ENCODE measurements at places on chromosomes 4 and X.

DNA sequence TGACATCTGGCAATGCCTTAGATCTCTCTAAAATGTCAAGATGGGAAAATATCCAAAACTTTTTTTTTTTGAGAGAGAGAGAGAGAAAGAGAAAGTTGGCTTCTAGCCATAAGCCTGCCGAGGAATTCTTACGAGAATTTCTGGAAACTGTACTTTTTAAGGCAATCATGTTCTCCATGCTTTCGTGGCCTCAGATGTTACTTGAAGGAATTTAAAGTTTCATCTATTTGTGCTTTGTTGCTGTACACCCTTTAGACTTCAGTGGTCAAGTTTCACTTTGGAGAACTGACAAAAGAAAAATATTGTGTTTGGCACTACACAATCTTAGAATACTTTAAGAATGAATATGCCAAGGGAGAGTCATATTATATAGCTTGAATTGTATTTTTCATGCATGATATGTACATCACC is 53.9 kb downstream of the FAT4 start:
- no peak for DNase-seq

DNA sequence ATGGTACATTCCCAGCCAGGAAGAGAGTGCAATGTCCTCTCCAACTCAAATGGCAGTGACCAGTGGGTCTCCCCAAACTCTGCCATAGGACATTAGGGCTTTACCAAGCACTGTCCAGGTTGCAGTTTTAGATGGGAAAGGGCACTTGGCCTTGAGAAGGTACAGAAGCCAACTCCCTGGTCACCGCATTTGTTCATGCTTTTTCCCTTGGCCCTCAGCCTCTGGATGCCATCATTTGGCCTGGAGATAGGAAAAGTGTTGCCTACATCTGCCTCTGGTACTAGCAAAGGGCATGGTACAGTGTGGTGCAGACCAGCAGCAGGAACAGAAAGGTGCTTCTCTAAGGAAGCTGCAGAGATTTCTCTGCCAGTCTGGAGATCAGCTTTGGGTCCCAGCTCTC is 93.8 kb downstream of the MAMLD1 start:
- no peak for DNase-seq

- no peak for DNase-seq
Observed at GRCh38 chrX:70969635-70970481, 39.0 kb upstream of the SLC7A3 start.

GRCh38 chr4:189940178-189941004 is at the start of gene FRG1:
FRG1 (plus strand) TSS chr4:189940872; CDS start chr4:189941010, 138 bp downstream.
- DNase-seq: peak; percentile 75

GRCh38 chrX:79556800-79557199 is 189.7 kb upstream of the ITM2A start:
- DNase-seq: no peak

Measured in thoracic aorta (tissue), 2 donors.